ENCODE measurements at places on chromosomes 16 and 17. TPM values are rescaled to one million over a fixed set of nuclear protein-coding genes. Genes with fewer than 3 reads are reported as not detected.

Gene SEC14L5
- 0.13 TPM for total RNA-seq

Gene TSNAXIP1
- total RNA-seq = 0.13 TPM

Gene OSGIN1
- 1.8 TPM for total RNA-seq

Gene C16orf96
- total RNA-seq = not detected

Gene MAP2K3
- total RNA-seq = 5.3 TPM

Gene BAIAP3
- total RNA-seq = 0.26 TPM

Gene CACNG1
- total RNA-seq = not detected

Gene CLEC3A
- total RNA-seq = not detected

Gene OMG
- not detected for total RNA-seq

Gene SRP68
- 54.8 TPM for total RNA-seq

DNA sequence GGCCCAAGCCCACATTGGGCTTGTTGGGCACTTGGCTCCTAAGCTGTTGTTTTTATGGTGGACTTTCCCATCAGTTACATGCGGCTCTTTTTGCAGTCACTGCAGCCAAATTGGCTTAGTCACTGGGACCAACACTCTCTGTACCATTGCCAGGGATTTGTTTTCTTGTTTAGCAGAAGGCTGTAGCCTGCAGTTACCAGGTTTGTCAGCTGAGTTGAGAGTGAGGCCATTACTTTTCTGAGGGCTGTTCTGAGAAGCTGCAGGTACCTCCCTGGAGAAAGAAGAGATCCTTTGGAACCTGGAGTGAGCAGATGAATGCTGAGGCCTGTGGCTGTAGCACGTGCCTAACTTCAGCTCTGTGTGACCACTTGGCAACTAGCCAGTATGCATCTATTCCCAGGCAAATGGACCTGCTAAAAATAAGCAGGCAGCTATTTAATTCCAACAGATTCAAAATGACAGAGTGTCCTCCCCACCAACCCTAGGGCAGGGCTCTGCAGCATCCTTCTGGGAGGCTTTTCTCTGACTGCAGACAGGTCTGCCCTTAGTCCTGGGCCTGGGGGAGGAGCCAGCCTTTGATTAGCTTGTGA lies 12.9 kb downstream of the AKAP1 start:
- DNase-seq = no peak

DNA sequence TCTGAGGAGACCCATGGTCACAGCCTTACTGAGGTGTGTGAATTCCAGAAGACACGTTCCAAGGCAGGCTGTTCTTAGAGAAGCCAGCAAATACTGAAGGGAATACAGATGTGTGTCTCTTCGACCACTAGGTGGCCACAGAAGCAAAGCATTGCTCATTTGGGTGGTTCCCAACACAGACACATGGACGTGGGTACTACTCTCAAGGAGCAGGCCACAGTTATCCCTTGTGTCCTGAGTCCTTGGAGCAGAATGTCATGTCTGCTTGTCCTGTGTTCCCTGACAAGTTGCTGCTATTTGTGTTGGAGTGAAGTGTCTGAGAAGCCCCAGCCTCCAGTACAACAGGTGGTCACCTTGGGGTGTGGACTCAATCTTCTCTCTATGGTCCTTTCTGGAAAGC lies 30.3 kb downstream of the HMOX2 start:
- peak; percentile 75 for DNase-seq

DNA sequence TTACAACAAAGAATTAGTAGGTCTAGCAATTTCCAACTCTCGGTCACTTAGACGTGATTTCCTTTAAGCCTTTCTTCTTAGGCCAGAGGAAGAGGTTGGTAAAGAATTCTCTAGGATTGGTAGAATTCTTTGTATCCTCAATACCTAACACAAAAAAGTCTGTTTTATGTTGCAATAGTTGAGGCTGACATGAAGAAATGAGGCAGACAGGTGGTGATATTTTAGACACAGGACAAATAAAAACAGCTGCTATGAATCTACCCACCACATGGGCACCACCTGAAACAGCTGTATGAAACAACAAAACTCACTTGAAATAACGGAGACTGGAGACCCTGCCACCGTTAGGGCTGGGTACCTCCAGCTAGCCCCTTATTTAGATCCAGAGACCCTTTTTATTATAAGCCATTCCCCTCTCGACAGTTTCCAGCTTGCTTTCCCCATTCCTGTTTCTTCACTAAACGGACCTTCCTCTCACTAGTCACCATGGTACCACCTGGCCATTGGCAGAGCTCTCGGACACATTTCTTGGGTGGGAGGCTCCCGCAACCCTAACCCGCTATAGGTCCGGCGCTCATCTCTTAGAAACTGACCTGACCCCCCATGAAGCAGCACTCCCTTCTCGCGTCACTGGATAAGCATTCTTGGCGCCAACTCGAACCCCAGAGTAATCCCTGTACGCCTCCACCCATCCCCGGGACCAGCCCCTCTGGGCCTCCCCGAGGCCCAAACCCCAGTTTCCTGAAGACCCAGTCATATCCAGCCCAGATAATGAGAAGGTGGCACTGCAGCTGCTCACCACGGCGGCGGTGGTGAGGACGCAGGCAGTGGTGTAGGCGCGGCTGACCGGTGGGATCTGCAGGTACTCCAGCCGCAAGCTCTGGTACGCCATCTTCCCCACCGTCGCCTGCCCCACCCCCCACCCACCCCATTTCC lies at the start of gene DERL2:
Gene DERL2, minus strand, starts transcription at position 909 of the 936 bp plus-strand sequence. Its CDS starts 17 bp downstream, at position 892.
- DNase-seq = no peak

GRCh38 chr17:48125829-48126531 lies 18.4 kb downstream of the SNX11 start:
- no peak for DNase-seq

DNA sequence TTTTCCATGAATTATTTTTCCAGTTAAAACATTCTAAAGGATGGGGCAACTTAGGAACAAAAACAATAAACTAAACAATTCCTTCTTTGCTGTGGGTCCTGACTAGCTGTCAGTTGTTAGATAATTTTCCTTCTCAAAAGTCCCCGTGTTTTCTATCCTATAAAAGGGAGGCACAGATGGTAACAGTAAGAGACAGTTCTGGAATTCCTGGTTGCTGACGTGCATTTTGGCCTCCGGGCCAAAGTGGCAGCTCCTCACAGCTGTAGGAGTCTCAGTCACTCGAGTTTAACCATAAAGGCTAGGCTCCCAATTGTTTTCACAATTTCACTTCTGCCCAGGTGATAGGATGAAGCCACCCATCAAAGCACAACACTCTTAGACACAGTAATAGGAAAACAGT lies 77.0 kb upstream of the ZNF423 start:
- no peak for DNase-seq

- no peak for DNase-seq
These were observed 236.0 kb upstream of the ELAC2 start for GRCh38 chr17:13253733-13254410.

DNA sequence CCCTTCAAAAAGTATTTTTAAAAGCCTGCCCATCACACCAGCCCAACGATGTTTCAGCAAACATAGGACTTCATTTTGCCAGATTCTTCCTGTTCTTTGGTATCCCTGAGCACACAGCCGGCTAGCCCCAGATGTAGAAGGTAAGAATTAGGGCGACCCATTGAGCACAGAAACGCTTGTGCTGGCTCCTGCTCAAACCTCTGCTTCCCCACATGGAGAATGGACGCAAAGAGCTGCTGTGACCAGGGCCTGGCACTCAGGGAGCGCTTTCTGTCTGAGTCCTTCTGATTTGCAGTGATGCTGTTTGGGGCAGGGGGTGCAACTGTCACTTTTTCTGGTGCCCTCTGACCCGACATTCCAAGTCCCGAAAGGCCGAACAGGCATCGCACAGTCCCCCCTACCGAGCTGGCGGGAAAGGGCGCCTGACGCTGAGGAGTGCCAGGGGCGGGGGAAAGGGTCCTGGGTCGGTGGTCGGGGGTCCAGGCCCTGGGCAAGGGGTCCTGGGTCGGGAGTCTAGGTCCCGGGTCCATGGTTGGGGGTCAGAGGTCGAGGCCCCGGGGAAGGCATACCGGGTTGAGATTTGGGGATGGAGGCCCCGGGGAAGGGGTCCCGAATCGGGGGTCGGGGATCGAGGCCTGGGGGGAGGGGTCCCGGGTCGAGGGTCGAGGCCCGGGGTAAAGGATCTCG lies 930 bp downstream of the CHMP1A start:
- DNase-seq = no peak

GRCh38 chr17:65511316-65511715 lies 50.1 kb downstream of the AXIN2 start:
- no peak for DNase-seq

- DNase-seq = no peak
These were observed 319.5 kb upstream of the CA10 start for GRCh38 chr17:52477824-52478699.

DNA sequence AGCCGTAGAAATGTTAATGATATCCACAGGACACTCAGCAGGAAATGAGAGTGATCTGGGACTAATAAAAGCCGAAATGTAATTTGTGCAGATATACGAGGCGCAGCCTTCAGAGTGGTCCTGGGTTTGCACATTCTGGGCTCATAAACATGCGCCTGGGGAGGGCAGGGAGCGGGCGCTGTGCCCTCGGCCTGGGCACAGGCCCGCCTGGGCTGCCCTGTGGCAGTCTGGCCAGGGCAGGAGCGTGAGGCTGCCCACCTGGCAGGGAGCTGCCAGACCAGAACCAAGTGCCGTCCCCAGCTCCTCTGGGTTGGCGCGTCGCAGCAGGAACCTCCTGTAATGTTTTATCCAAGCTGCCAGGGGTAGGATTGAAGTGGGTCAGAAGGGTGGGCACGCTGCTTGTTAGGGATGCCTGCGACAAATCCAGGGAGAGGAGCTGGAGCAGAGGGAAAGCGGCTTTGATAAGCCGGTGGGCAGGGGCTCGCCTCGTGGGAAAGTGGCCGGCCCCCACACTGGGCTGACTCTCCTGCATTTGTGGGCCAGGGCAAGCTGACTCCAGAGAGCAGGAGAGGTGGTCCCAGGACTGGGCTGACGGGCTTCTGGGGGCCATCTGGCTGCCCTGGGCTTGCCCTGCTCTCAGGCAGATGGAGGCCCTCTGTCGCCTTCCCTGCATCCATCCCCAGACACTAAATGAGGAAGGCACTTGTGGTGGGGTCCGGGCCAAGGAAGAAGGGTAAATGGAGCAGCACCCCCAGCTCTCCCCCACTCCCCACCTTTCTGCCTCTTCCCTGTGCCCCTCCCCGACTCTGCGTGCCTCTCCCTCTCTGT lies 45.9 kb downstream of the SREBF1 start:
- no peak for DNase-seq

GRCh38 chr17:72412650-72413076 lies 291.8 kb downstream of the SOX9 start:
- DNase-seq = no peak

DNA sequence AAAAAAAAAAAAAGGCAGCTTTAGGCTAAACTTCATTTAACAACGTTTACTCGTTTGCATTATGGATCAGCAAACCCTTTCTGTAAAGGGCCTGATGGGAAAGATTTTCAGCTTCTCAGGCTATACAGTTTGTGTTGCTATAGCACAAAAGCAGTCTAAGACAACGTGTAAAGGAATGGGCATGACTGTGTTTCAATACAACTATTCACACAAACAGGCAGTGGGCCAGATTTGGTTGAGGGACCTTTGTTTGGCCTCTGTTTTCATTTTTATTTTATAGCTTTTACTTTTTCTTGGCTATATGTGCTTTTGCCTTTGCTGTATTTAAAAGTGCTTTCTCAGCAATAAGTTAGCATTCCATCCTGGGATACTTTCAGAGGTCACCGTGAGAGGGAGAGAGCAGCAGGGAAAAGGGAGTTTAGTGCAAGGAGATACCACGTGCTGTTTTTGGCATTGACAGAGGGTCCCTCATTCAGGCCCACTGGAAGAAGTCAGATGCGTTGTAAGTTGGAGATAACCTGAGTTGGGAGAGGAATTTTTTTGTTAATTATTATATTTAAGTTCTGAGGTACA lies 335.6 kb downstream of the UTP18 start:
- DNase-seq = no peak

- no peak for DNase-seq
These were observed 5.3 kb downstream of the IGFALS start for GRCh38 chr16:1788095-1788707.

- DNase-seq = peak; percentile 77
These were observed 154.1 kb upstream of the PLCG2 start for GRCh38 chr16:81624760-81625543.

DNA sequence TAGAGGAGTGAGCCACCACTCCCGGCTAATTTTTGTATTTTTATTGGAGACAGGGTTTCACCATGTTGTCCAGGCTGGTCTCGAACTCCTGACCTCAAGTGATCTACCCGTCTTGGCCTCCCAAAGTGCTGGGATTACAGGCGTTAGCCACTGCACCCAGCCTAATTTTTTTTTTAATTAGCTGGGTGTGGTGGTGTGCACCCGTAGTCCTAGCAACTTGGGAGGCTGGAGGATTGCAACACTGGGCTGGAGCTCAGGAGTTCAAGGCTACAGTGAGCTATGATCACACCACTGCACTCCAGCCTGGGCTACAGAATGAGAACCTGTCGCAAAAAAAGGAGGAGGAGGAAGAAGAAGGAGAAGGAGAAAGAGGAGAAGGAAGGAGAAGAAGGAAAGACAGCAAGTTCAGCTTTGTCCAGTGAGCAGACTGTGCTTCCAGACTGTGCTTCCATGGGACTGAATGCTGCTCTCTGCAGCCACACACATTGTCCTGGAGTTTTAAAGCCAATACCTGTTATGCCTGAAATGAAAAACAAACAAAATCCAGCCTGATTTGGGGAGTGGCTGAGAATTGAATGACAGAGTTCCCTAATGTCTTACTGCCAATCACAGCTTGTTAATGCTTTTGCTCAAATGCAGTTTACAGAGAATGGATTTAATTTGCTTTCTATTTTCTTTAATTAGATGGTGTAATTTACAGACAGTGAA lies 2.8 kb upstream of the TNFRSF13B start:
- DNase-seq = no peak

DNA sequence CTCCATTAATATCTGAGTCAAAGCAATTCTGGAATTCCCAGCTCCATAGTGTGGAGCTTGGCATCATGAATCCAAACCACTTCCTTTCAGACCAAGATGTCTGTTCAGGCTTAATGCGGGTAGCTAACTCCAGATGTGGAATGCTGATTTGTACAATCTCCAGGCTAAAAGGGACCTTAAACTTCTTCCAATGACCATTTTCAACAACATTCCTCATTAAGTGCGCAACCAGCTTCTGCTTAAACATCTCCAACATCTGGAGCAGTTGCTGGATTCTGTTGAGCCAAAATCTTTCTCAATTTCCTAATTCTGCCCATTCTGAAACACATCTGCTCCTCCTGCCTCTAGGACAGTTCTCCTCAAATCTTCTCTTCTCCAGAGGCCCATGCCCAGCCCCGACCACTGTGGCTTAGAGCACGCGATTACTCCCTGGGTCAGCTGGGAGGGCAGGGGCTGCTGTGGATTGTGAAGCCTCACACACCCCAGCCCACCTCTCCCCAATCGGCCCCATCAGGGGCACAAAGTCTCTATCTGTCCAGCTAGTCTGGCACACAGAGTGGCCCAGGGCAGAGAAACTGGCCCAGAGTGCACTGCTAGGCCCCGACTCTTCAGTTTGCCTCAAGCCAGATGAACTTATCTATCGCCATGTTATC lies 36.2 kb downstream of the ASPA start:
- DNase-seq = no peak

GRCh38 chr17:21295036-21295952 lies 10.8 kb downstream of the MAP2K3 start:
- peak; percentile 42 for DNase-seq
